ENCODE measurements at places on chromosomes 1 and 21. TPM values are rescaled to one million over a fixed set of nuclear protein-coding genes. Genes with fewer than 3 reads are reported as not detected.

KLHDC8A gene
- total RNA-seq = not detected

SPATA45 gene
- total RNA-seq = not detected

CDA gene
- total RNA-seq = 2.6 TPM

AKR7A3 gene
- 0.72 TPM for total RNA-seq

MOV10 gene
- total RNA-seq = 22.0 TPM

FAAH gene
- total RNA-seq = 13.3 TPM

HES4 gene
- total RNA-seq = 62.2 TPM

ANGPTL1 gene
- not detected for total RNA-seq

ARHGEF10L gene
- total RNA-seq = 15.2 TPM

ST6GALNAC5 gene
- total RNA-seq = 9.2 TPM

LAPTM5 gene
- total RNA-seq = 0.21 TPM

CFAP410 gene
- total RNA-seq = 7.9 TPM

All from tracheal epithelial cell (primary cell).